ENCODE measurements at places on chromosomes 4 and X.

DNA sequence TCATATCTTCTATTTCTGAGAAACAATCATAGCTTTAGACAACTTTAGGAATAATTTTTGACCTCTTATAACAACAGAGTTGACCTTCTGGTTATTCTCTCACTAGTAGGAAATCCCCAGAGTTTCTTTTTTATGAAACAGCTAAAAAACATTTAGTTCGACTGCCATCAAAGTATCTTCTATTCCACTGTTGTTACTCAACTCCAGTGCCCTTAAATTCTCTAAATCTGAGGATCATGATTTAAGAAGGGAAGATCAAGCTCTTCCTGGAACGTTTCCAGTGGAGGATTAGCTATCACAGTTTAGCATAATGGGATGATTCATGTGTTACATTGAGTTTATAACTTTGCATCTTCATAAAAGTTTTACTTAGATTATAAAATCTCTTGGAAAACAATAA lies 134.9 kb upstream of the VEGFC start:
- DNase-seq: no peak

DNA sequence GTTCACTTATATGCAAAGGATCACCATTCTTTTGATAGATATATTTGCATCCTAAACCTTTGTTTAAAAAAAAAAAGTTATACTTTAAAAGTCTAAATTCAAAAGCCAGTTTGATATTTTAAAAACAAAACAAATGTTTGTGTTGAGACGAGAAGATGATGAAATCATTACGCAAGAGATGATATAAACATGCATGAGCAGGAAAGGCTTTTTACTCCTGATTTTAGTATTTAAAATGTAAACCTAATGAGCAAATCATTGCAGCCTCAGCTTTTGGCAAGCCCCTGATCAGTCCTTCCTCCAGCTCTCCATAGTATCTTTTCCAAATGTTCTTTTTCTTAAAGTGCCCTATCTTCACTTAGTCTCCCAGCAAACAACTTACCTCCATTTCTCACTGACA lies 115.6 kb downstream of the ARAP2 start:
- no peak for DNase-seq

- no peak for DNase-seq
Observed at GRCh38 chrX:48591255-48591791, 6.0 kb upstream of the WDR13 start.

DNA sequence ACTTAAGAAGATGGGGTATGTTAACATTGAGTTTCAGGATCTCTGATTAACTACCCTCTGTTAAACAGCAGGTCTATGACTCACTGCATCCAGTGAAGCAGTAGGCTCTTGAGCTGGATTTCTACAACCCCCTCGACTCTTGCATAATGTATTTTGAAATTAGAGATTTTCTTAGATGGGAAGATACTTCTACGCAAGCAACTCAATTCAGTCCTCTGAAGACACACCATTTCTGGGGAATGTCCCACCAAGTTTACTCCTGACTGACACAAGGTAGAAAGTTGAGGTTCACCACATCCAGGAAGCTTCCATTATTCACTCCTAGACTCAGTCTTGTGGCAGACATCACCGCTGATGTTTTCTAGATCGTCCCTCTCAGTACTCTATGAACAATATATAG lies 12.9 kb downstream of the PALLD start:
- no peak for DNase-seq

- DNase-seq: no peak
Observed at GRCh38 chrX:139106069-139106468, 394.6 kb upstream of the FGF13 start.

Measured in NT2/D1 (cell line).